GM13976 (cell line): ENCODE measurements at places on chromosomes 2 and 18.

GRCh38 chr2:46097714-46098480 lies 199.3 kb upstream of the EPAS1 start:
- no peak for DNase-seq

DNA sequence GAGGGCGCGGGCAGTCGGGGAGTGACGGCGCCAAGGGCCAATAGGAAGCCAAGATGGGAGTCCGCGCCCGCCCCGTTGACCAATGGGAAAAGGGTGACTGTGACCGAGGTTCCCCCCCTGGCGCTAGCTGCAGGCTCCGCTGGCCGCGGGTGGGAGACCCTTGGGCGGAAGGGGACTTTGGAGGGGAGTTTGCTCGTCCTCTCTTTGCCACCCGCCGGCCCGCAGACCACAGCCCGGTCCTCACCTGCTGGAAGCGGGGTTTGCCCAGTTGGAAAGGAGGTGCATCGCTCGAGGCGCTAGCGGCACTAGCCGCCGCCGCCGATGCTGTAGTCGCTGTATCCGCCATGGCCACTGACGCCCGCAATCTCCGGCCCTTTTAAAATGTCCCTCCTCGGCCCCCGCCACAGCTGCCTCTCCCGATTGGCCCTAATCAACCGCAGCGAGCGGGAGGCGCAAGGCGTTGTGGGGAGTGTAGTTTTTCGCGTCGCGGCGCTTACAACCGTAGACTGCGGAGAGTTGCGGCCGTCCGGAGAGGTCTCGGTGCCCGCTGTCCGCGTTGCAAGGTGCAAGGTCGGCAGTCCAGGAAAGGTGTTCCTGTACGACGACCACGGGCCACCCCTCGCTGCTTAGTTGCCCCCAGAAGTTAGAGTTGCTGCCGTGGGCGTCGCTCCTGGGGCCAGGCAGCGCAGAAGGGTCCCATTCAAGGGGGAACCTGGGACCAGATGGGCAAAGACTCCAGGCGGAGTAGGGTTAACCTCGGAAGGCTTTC lies at the start of gene SFXN5:
Gene SFXN5, minus strand, starts transcription at position 353 of the 769 bp plus-strand sequence. Its CDS starts 7 bp downstream, at position 346.
- DNase-seq = peak; percentile 99

DNA sequence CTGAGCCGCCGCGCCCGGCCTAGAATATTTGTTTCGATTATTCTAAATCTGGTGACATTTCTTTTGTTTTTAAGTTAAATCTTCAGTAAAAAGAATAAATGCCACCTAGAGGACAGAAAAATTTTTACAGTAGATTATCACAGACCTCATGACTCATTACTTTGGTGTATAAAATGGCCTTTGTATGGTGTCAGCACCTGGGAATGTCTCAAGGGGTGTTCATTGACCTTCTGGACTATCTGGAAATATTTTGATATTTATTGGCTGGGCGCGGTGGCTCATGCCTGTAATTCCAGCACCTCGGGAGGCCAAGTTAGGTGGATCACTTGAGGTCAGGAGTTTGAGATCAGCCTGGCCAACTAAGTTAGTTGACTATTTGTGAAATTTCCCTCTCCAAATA lies 30.3 kb upstream of the SLC30A6 start:
- DNase-seq = peak; percentile 41

GRCh38 chr2:218293715-218294429 lies 1.6 kb upstream of the TMBIM1 start:
- no peak for DNase-seq
